ENCODE measurements at places on chromosomes 6 and 20.

- DNase-seq, result no peak
Observed at GRCh38 chr6:18240230-18240629, 24.1 kb downstream of the DEK start.

DNA sequence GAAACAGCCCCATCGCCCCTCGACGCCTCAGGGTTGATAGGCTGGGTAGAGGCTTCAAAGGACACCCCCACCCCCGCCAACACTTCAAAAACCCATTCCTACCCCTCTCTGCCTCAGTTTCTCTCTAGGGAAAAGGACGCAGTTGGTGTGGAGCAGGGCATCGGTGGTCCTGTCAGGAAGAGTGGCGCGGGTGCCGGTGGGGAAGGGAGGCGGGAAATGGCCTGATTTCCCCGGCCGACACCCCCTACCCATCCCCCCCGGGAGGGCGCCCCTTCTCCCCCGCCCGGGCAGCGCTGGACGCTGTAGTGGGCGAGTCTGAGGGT, 367 bp downstream of the NRSN2 start:
- no peak for DNase-seq

- no peak for DNase-seq
Observed at GRCh38 chr20:62387933-62388635, 1.2 kb downstream of the RPS21 start.

DNA sequence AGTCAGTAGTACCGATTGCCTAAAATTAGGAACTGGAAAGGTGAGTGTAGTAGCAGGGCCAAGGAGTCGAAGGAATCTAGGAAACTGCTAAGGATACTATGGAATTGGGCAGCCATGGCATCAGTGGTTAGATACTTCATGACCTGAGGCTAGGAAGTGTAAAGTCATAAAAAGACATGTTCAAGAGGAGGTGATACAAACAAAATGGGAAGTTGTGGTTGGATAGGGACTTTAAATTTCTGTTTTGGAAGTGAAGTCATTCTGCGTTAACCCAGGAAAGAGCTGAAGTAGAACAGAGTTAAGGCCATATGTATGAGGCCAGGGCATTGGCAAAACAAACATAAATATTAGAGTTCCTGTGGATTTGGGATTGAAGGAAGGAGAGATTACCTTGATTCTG, 88.6 kb upstream of the TMEM181 start:
- DNase-seq, result no peak

DNA sequence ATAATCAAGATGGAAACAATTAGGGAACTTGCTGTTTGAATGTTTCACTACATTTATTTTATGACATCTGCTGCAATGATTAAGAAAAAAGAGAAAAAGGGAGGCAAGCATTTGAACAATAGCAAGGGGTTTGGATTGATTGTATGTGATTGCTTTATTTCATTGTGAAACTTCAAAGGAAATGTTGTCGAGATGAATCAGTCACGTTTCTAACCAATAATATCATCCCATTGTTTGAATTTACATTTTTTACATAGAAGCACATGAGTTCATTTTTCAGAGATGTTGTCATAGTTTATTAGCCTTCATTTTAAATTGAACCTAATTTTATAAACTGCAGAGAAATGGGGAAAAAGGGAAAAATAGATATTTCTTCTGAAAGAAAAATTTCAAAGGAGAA, 572.0 kb downstream of the KIF16B start:
- no peak for DNase-seq

DNA sequence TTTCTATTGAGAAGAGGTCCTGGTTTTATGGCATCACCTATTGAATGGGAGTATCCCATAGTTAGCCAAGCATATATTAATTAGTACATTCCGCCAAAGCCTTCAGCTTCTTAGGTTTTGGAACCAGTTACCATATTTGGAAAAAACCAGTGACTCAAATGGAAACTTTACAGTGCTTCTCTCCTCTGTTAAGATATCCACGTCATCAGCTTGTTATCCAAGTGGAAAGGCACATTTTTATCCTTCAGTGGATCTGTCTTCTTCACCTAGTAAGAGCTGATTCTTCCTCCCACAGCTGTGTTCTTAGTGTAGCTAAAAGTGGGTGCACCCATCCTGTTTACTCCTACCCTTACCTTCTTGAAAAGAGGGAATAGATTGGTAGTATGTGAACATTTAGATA, 34.5 kb downstream of the TPD52L1 start:
- no peak for DNase-seq

DNA sequence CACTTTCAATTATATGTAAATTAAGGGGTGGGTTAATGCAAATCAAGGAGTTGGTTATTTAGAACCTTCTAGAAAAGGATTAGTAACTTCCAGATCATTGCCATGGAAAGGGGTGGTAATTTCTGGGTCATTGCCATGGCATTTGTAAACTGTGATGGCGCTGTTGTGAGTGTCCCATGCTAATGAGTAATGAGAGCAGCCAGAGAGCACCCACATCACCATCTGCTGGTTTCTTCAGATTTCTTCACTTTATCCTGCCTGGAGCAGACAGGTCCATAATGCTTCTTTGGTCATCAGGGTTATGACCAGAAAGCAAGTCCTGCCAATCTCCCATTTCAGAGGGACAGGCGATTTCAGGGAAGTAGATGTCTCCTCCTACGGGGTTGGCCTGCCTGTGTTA, 311.3 kb upstream of the CNR1 start:
- no peak for DNase-seq

DNA sequence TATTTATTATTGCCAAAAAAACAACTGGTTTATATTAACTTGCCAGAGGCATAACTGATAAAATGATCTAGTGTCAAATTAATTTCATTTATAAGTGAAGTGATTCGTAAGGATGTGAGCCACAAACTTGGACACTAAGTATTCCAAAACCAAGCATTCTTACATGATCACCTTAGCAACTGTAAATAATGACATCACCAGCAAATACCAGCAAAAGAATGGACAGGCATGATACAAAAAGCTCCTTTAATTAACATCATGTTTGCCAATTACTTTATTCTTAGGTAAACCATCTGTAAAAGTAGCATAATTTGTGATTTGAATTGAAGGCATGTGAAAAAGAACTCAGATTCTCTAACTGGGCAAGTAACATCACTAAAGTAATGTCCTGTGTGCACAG, 17.2 kb upstream of the FNDC1 start:
- DNase-seq, result no peak

GRCh38 chr20:10332656-10333415, 101.2 kb downstream of the MKKS start:
- no peak for DNase-seq

DNA sequence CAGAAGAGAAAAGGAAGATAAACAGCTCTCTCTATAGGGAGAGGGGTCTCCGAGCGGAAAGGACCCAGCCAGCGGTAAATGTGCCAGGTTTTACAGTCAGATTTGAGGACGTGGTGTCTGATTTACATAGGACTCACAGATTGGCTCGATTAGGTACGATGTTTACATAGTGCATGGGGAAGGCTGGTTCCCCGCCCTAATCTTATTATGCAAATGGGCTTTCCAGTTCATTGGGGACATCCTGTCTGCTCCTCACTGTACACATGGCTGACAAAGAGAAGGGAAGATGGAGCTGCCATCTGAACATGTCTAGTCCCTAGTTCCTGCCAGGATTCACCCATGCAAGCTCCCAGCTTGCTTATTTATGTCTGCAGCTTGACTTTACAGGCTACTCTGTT, 119.9 kb downstream of the RNF144B start:
- DNase-seq, result no peak

DNA sequence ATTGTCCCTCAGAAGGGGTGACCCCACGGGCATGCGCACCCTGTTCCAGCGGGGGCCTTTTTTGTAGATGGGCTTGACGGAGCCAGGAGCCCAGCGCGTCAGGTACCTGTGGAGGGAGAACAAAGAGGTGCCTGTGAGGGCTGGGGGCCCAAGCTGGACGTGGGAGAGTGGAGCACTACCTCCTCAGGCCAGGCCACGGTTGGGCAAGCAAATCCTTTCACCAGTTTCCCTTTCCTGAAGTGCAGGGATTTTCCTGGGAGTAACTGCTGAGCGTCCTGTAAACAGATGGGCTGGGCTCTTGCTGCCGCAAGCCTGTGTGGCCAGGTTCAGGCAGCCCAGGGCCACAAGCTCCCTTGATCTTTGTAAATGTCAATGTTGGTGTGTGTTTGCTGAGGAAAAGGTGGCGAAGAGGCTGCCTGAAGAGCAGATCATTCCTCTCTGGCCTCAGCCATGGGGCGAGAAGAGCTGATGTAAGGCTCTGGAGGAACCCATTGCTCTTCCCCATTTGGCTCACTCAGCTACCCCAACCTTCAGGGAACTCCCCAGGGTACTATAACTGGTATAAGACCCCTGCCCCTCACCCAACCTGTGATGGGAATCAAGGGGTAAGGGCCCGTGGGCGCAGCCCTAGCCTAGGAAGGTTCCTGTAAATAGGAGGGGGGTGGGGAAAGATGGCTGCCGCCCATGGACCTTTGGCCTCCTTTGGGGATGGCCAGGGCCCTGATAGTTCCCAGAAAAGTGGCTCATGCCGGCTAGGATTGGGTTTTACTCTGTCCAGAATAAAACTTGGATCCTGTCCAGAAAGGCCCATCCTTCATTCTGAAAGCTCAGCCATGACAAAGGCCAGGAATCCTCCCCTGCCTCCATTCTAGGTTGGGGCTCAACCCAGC, 15.5 kb downstream of the MRPS18A start:
- DNase-seq, result no peak

DNA sequence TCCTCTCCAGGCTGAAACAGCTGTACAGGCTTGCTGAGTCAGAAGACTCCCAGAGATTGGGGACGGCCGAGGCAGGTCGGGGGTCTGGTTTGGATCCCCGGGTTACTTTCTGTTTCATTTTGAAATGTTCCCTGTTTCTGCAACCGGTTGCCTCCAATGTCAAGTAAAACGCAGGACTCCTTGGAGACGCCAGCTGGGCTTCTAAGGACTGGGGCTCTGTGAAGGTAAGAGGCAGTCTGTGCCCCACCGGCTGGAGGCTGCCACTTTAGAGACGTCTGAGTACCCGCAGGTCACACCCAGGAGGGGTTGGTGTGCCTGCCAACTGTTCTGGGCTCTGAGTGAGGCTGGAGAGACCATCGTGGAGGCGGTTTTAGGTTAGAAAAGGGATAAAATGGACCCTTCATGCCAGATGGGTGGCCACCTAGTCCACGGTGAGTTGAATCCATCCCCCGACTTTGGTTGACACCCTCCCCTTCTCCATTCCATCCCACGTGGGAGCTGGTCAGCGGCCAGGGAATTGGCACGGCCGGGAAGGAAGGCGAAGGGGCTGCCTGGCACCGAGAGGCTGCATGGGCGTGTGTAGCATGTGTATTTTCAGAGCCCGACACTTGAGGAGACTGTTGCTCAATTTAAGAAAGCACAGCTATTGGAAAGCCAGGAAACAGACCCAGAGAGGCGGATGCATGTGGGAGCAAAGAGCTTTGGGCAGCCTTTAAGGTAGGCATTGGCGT, 240.9 kb downstream of the PHACTR1 start:
- no peak for DNase-seq

DNA sequence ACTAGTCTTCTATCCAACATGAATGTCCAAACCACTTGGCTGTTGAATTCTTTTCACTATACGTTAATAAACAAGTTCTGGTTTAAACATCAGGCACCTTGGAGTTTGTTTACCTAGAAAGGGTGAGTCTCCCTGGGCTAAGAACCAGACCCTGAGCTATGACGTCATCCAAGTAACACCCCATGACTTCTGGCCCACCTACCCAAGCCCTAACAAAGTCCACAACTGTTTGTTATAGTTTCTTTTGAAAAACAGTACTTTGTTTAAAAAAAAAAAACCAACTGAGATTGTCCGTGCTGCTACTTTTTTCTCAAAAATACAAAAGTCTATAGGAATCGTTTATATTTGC, 146.9 kb upstream of the BEND6 start:
- no peak for DNase-seq

DNA sequence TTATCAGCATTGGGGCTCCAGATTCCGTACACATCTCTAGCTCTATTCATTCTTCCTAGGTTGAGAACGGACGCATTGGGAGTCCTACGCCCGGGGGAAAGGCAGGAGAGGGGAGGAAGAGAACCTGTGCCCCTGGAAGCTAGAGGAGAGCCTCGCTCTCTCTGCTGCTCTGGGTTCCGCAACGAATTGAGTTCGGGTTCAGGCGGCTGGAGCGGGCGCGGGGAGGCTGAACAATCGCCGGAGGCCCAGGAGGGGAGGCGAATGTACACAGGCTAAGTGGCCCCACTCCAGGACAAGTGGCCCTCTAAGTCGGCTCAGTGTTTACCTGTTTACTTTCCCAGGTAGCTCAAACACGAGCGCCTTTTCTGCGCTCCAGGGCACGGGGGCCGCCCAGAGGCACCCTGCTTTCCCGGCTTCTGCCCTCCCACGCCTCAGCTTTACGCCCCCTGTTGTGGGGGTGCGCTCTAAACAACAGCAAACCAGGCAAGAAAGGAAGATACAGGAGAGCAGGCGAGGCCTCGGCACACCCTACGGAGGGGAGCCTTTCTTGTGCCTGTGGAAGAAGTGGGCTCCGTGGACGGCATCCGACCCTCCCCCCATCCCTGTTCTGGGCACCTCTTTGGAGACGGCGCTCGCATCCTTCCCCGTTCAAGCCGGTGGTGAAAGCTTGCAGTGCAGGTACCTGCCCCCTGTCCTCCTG, 4.6 kb upstream of the NKX2-2 start:
- no peak for DNase-seq

- DNase-seq, result no peak
Observed at GRCh38 chr6:37239526-37239925, 18.0 kb upstream of the TBC1D22B start.

DNA sequence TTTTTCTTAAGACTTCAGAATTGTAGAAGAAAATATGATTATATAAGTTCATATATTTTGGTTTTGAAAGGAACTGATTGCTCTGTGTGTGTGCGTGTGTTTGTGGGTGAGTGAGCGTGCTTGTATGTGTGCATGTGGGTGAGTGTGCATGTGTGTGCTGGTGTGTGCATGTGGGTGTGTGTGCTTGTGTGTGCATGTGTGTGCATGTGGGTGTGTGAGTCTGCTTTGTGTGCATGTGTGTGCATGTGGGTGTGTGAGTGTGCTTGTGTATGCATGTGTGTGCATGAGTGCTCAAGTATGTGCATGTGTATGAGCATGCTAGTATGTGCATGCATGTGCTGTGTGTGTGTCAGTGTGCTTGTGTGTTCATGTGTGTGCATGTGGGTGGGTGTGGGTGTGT, 238.5 kb downstream of the CDC5L start:
- DNase-seq, result no peak

DNA sequence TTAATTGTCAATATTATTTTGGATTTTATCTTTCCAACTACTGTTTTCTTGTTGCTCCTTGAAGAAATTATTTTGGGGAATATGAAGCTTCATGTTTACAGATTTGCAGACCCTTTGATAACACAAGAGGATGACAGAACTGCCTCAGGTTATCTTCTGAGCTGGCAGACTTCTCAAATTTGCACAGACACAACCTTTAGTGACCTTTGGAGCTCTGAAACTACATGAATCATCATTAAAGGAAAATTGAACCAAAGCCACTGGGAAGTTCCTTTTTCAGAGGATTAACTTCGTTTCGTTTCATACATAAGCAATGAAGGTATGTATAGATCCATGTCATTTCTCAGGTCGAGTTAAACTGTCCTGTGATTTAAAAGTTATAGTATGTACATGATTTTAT, 85.9 kb downstream of the FBXO5 start:
- no peak for DNase-seq

- no peak for DNase-seq
Observed at GRCh38 chr6:114052141-114052540, 81.2 kb upstream of the HDAC2 start.

- no peak for DNase-seq
Observed at GRCh38 chr6:107670792-107671199, 153.3 kb downstream of the SCML4 start.

- DNase-seq, result no peak
Observed at GRCh38 chr6:68039641-68040311, 595.3 kb upstream of the ADGRB3 start.

- no peak for DNase-seq
Observed at GRCh38 chr6:132596201-132596600, 6.7 kb upstream of the TAAR5 start.

GRCh38 chr6:54632984-54633565, 213.5 kb upstream of the FAM83B start:
- no peak for DNase-seq
